CD4-positive, alpha-beta memory T cell (primary cell): ENCODE measurements at places on chromosomes 6 and 20.

DNA sequence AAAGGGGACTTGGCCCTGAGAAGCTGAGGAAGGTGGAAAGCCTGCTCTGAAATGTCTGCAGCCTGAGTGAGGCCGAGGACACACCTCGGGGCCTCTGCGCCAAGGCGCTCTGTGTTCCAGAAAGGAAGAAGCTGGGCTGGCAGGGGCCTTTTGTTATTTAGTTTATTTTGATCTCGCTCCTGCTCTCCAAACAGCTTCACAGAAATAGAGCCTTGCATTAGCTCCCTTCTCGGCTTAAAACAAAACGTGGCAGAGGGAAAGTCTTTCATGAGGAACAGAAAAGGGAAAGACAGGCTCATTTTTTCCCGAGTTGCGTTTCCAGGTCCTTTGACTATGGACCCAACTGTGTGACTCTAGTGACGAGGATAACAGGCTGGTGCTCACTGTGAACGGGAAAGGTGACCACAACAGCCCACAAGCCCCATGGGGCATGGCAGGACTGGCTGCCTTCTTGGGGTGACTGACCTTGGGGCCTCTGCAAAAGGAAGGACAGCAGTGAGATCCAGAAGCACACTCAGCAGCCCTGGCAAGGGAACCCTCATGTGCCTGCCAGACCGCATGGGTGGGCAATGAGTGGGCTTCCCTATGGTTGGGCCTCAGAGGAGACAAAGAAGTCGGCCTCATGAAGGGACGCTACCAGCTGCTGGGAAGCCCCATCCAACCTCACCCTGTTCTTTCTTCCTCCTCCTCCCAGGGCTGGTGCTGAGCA lies 18.7 kb downstream of the LEMD2 start:
- DNase-seq: no peak

GRCh38 chr6:73145690-73146089 lies 79.6 kb downstream of the KHDC1L start:
- DNase-seq: no peak

- DNase-seq: no peak
These were observed 16.9 kb upstream of the AGPAT4 start for GRCh38 chr6:161290751-161291150.

- no peak for DNase-seq
These were observed 26.3 kb downstream of the SAMHD1 start for GRCh38 chr20:36925234-36925633.

GRCh38 chr6:69044534-69044933 lies 409.5 kb downstream of the ADGRB3 start:
- no peak for DNase-seq

GRCh38 chr6:132456700-132457143 lies 55.4 kb upstream of the MOXD1 start:
- no peak for DNase-seq

- no peak for DNase-seq
These were observed 412 bp upstream of the TUBB1 start for GRCh38 chr20:59018817-59019216.

- no peak for DNase-seq
These were observed 97.3 kb upstream of the CARMIL1 start for GRCh38 chr6:25181923-25182322.

- no peak for DNase-seq
These were observed 920.0 kb downstream of the TFAP2A start for GRCh38 chr6:9494864-9495263.

DNA sequence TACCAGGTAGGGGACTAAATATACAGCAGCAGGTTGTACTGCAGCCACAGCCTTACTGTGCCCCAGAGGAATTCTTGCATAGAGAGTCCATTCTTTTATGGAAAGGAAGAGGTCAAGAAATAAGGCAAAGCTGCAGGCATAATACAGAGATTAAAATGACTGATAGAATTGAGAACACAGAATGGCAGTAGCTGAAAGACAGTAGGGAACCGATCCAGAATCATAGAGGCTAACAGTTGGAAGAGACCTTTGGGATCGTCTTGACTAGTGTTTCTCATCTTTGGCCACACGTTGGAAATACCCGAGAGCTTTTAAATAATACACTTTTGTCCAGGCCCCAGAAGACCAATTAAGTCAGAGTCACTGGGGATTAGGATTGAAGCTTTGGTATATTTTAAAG lies 492.6 kb upstream of the SOX4 start:
- DNase-seq: no peak

DNA sequence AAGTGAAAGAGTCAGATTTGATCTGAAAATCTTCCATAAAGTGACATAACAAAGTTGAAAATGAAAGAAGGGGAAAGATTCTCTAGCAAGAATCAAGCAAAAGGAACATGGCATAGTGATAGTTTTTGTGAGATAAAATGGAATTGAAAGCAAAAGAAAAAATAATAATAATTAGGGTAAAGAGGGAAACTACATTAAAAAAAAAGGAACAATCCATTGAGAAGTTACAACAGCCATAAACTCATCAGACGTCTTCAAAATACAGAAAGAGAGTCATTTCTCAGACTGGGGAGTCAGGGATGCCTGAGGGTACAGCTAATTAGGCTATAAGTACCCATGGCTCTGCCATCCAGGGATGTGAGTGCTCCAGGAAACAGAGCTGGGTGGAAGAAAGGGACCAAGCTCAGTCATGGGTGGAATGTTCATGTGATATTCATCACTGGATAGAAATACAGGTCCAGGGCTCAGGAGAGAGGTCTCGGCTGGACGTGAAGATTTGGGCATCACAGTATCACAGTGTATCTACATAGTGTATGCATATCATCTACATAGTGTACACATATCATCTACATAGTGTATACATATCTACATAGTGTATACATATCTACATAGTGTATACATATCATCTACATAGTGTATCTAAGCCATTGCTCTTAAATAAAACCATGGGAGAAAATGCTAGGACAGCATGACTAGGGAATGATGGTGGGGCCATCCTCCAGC lies 29.4 kb downstream of the DUSP22 start:
- DNase-seq: no peak

DNA sequence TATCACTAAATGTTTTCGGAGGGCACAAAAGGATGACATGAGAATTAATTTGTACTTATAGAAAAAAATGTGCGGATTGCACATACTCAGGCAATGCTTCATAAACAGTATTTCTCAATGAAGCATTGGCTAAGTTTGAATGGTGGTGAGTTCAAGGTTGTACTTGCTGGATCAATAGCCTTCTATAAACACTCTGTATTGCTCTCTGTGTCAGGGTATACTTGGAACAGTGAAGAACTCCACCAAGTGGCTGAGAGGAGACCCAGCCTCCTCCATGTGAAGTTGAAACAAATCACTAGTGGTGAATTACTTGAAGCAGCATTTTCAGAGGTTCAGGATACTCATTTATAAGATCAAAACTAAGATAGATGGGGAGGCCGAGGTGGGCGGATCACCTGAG lies 360.6 kb downstream of the RIMS1 start:
- DNase-seq: no peak

GRCh38 chr20:54199283-54199682 lies 8.6 kb upstream of the PFDN4 start:
- no peak for DNase-seq

DNA sequence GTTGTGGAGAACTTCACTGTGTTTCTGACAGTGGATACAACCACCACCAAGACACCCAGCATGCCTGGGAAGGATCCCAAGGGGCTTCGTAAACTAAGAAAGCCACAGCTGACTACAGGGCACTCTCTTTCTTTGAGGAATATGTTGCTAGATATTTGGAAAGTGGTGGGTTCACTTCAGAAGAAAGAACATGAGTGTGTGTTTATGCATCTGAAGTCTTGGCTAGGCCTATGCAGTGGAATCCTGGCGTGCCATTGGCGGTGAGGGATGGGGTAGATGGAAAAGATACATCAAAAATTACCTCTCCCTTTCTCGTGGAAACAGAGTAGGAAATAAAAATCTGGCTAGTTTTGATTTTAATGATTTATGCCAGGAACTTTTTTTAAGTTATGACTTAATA lies 187.7 kb downstream of the PDE7B start:
- no peak for DNase-seq

GRCh38 chr6:84774157-84774984 lies 10.0 kb upstream of the TBX18 start:
- DNase-seq: no peak

DNA sequence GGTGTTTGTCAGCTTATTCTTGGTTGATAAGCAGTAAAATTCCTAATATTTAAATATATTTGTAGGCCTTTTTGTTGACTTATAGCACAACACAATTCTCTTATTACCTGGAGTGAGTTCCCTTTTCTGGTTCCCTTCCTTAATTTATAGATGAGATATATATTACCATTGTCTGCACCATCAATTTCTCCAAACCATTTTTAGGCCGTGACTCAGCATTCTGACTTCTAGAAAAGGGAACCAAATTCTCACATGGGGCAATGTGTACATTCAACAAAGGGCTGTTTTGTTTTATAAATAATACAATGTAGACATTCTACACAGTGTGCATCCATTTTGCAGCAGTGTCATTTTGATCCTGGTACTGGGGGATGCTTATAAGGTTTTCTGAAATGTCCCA lies 52.8 kb downstream of the NCOA7 start:
- no peak for DNase-seq

DNA sequence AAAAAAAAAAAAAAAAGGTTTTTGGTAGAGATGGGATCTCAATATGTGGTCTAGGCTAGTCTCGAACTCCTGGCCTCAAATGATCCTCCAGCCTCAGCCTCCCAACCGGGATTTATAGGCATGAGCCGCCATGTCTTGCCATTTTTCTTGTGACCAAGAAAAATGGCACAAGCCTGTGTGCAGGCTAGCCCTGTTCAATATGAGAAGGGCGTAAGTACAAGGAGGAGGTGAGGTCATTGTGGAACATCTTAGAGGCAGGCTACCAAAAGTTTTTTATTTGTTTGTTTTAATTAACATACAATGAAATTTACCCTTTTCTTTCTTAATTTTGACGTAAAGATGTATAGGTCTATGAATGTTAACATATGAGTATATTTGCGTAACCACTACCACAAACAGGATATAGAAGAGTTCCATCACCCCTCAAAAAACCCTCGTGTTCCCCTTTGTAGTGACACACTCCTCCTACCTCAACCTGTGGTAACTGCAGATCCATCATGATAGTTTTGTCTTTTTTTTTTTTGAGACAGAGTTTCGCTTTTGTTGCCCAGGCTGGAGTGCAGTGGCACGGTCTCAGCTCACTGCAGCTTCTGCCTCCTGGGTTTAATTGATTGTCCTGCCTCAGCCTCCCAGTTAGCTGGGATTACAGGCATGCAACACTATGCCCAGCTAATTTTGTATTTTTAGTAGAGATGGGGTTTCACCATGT lies 28.3 kb upstream of the KIF3B start:
- DNase-seq: peak; percentile 80

DNA sequence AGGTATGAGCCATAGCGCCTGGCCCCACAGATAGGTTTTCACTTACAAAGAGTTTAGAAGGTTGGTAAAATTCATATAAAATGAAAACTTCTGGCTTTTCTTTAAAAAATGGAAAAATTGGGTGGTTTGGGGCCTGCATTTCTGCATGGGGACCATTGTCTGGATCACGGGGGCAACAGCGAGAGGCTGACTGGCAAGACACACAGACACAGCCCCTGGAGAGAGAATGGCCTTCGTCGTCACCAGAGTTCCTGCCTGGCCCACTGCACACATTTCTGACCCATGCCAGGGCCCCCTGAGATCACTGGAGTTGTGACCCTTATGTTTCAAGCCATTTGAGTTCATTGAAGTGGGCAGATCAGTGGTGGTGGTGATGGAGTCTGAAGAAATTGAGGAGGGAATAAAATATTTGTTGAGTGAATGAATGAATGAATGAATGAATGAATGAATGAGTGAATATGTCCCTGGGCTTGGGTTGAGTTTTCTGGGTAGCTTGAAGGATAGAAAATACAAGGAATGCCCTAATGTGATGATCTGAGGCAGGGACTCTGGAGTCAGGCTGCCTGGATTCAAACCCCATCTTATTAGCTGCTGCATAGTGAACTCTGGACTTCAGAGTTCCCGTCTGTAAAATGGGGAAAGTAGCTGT lies 173.8 kb downstream of the ZFP64 start:
- DNase-seq: no peak

GRCh38 chr6:31299511-31299910 lies 27.6 kb upstream of the HLA-C start:
- no peak for DNase-seq

DNA sequence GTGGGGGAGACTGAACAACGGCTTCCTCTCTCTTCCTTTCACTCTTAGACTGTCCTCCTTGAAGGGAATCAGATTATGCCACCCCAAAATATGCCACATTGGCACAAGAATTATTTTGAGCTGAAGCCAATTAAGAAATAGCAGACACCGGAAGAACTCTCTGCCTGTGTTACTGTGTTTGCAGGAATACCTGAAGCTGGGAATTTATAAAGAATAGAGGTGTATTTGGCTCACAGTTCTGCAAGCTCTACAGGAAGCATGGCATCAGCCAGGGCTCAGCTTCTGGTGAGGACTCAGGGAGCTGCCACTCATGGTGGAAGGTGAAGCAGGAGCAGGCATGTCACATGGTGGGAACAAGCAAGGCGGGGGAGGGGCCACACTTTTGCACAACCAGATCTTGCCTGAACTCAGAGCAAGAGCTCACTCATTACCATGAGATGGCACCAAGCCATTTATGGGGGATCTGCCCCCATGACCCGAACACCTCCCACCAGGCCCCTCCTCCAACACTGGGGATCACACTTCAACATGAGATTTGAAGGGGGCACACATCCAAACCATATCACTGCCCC lies 46.0 kb downstream of the PCNA start:
- DNase-seq: no peak

DNA sequence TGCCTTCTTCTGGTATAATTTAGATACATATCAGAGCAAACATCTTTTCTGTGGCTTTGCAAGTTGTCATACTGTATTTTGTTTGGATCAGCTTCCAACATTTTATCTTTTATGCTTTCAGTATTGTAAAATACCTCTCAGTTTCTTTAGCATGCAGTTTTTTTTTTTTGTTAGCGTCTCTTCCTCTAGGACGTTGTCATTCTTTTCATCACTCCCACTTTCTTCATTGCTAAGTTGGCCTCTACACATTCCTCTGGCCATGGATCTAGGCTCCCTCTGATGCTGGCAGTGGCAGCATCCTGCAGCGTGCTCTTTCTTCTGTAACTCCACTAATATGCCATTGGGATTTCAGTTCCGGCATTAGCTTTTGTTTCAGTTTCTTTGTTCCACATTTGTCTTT lies 21.7 kb downstream of the RPRD1B start:
- DNase-seq: no peak

DNA sequence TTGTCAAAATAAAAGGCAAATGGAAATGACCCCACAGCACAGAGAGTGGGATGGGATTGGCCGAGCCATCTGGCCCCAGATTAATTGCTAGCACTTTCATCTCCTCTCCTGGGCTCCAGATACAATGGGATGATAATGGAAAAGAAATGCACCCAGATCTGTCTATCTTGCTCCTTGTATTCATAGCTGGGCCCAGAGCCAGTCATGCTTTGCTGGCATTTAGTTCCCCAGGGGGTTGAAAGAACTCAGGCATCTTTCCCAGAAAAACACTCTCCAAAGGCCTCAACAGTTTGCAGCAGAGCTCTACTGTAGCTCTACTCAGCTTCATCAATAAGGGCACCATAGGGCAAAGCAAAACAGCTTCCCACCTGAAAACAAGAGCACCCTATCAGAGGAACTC lies 116.0 kb upstream of the FOXA2 start:
- no peak for DNase-seq

- DNase-seq: no peak
These were observed 259.3 kb downstream of the KIF16B start for GRCh38 chr20:16313917-16314316.

GRCh38 chr6:14711056-14711703 lies 534.7 kb upstream of the JARID2 start:
- DNase-seq: peak; percentile 54
